Muscle of arm (tissue), 14 donors: ENCODE measurements at places on chromosomes 7 and 10. TPM values are rescaled to one million over a fixed set of nuclear protein-coding genes. Genes with fewer than 3 reads are reported as not detected.

Gene TMEM139
- polyA plus RNA-seq = not detected

Gene PLAC9
- 58.0 TPM for polyA plus RNA-seq

Gene NOLC1
- polyA plus RNA-seq = 79.7 TPM

Gene RET
- polyA plus RNA-seq = 7.6 TPM

Gene SPDYE2B
- polyA plus RNA-seq = 0.84 TPM

- DNase-seq = peak; percentile 61
Observed at GRCh38 chr10:114821293-114821914, at the start of gene FHIP2A. Gene FHIP2A, plus strand, starts transcription at chr10:114821780. Its CDS starts 299 bp downstream, at chr10:114822079.

- no peak for DNase-seq
Observed at GRCh38 chr7:130006771-130007170, 44.4 kb downstream of the ZC3HC1 start.

DNA sequence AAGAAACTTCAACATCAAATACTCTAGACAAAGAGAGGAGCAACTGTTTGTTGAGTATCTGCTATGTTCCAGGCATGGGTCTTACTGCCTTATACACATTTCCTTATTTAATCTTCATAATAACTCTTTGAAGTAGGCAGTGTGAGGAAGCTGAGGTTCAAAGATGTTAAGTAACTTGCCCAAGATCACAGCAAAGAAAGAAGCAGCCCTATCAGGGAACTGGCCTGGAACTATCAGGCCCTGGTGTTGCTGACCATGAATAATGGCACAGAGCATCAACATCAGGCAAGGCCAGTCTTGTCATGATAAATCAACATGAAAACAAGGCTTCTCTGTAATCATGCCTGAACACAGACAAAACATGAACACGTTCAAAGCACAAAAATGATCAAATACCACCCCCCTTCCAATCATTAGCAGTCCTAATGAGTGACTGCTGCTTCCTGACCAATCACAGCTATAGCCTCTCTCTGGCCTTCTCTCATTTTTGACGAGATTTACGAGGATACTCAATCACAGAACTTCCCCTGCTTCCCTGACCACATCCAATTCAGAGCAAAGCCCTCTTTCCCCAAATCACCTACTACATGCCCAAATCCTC lies 2.3 kb downstream of the GSDME start:
- no peak for DNase-seq

- peak; percentile 43 for DNase-seq
Observed at GRCh38 chr10:134247-135131, 766 bp upstream of the ZMYND11 start.

DNA sequence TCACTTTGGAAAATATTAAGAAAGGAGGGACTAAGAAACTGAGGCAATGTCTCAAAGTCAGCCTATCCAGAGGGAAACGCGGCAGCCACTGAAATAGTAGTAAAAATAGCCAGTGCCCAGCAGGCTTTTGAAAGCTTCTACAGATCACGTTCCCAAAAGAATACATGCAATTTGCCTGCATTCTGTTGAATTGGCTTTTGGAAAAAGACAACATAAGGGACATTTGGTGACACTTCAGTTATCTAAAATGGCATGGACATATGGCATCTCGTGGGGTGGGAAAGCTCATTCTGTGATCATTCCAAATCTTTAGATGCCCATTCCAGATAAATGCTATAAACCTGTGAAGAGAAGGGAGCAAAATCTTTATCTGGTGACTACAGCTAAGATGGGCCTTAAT lies 82.8 kb upstream of the PDE1C start:
- DNase-seq = no peak

DNA sequence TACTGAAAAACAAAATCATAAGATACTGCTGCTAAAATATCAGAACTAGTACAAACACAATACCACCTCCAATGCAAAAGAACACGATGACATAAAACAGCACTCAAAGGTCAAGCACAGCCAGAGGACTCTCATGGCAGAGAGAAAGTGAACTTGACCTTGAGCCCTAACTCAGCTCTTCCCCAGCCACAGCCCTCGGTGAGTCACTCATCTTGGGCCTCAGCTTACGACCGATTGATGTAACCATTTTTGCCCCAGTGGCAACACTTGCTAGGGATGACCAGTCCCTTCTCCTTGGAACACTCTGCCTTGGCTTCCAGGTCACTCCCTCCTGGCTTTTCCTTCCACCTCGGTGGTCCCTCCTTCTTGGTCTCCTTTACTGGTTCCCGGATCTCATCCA lies 77.8 kb downstream of the JAZF1 start:
- DNase-seq = no peak
